ENCODE measurements at places on chromosomes 12 and 14.

- H3K27me3 ChIP-seq, result peaks cover 6% of the 10 kb centered on the region
- H3K4me1 ChIP-seq, result peaks cover 10% of the 10 kb centered on the region
- DNase-seq, result no peak
- no peaks in the 10 kb centered on the region for H3K36me3 ChIP-seq
- no peak overlapping the region for H3K4me3 ChIP-seq
- no peak overlapping the region for H3K27ac ChIP-seq
Measured at GRCh38 chr12:131090274-131091210, 136.8 kb downstream of the ADGRD1 start.

DNA sequence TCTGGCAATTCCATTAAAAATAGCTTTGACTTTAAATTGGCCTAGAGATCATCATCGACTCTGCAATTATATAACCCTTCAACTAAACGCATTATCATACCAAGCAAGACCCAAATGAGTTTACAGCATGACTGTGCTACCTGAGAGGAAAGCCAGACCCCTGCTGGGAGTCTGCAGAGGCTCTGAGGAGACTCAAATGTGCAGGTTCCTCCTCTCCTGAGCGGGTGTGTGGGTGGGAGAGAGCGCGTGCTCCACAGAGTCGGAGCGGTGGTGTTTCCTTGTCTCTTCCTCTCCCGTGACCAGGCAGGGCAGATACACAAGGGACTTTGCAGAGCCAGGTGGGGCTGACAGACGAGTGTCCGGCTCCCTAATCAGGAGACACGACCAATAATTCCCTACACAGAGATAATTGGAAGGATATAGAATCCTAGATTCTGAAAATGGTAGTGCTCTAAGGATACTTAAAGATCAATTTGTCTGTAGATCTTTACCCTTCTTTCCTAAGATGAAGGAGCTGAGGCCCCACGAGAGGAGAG, 74.1 kb downstream of the SLC8A3 start:
- no peak for DNase-seq
- H3K27me3 ChIP-seq, result no peaks in the 10 kb centered on the region
- H3K27ac ChIP-seq, result no peak overlapping the region
- H3K4me3 ChIP-seq, result no peak overlapping the region
- H3K4me1 ChIP-seq, result no peaks in the 10 kb centered on the region

- no peak for DNase-seq
- H3K27ac ChIP-seq, result no peak overlapping the region
- H3K27me3 ChIP-seq, result no peaks in the 10 kb centered on the region
- H3K4me1 ChIP-seq, result no peaks in the 10 kb centered on the region
- no peak overlapping the region for H3K4me3 ChIP-seq
Measured at GRCh38 chr12:78726854-78727253, 137.7 kb upstream of the SYT1 start.

DNA sequence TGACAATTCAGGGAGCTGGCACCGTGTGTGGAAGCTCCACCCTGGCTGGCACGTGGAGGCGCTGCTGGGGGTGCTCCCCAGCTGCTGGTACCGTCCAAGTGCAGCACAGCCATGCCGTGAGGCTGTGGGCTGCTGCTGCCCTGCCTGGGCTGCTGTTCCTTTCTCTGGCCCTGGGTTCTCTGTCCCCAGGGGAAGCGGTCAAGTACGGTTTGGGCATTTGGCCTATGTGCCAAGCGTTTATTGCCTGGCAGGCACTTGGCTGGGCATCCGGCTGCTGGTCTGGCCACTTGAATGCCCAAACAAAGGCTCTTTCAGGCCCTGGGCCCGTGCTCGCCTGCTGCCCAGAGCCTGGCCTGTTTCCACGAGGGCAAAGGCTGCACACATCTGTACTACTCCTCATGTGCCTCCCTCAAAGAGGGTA, 39.6 kb downstream of the RHOF start:
- no peak overlapping the region for H3K4me3 ChIP-seq
- H3K27me3 ChIP-seq, result no peaks in the 10 kb centered on the region
- H3K36me3 ChIP-seq, result peaks cover 35% of the 10 kb centered on the region
- no peaks in the 10 kb centered on the region for H3K4me1 ChIP-seq
- H3K27ac ChIP-seq, result no peak overlapping the region

DNA sequence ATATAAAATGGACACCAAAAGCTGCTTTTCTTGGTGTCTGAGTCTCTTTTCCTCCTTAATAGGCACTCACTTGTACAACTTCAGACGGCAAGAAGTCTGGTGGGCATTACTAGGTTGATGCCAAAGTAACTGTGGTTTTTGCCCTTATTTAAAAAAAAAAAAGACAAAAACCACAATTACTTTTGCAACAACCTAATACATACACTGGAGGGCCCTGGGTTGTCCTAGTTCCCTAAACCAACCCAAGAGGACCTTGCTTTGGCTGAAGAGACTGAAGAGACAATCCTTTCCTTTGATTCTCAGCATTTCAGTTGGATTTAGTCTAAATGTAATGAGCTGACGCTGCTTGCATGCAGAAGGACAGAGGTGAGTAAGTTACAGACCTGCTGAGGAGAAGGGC, 16.2 kb upstream of the PLEKHG3 start:
- H3K27ac ChIP-seq, result no peak overlapping the region
- peaks cover 38% of the 10 kb centered on the region for H3K4me1 ChIP-seq
- DNase-seq, result no peak
- no peaks in the 10 kb centered on the region for H3K36me3 ChIP-seq
- H3K4me3 ChIP-seq, result no peak overlapping the region
- H3K27me3 ChIP-seq, result no peaks in the 10 kb centered on the region

- no peak overlapping the region for H3K4me3 ChIP-seq
- H3K27ac ChIP-seq, result no peak overlapping the region
- no peak for DNase-seq
- no peaks in the 10 kb centered on the region for H3K4me1 ChIP-seq
- H3K27me3 ChIP-seq, result peaks cover 3% of the 10 kb centered on the region
Measured at GRCh38 chr12:5588176-5588575, 156.3 kb downstream of the NTF3 start.

GRCh38 chr14:76793956-76794355, 18.7 kb downstream of the ANGEL1 start:
- H3K27me3 ChIP-seq, result no peaks in the 10 kb centered on the region
- H3K27ac ChIP-seq, result no peak overlapping the region
- H3K4me3 ChIP-seq, result no peak overlapping the region
